CD4-positive, alpha-beta T cell treated with Interleukin-12 subunit alpha and Interleukin-12 subunit beta, for 1 hour (primary cell): ENCODE measurements at places on chromosomes 1 and 21.
A peak's percentile ranks its signal among the peaks of the same experiment; 100 is the strongest.

DNA sequence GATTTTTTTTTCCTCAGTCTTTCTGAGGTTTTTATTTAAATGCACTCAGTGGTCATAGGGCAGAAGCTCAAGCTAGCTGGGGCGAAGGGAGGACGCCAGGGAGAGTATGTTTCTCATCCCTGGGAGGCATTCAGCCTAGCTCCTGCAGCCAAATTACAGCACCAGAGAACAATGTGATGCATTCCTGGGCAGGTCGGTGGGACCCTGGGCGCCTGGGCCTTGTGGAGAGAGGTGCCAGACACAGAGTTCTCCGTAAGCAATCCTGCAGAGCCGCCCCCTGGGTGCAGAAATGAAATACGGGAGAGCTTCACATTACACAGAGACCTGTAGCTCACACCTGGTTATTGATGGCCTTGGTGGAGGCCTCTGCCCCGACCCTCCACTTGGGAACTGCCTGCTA lies 15.5 kb downstream of the WNT2B start:
- no peak for DNase-seq

- no peak for DNase-seq
Measured at GRCh38 chr1:109136766-109137165, 22.9 kb downstream of the ELAPOR1 start.

DNA sequence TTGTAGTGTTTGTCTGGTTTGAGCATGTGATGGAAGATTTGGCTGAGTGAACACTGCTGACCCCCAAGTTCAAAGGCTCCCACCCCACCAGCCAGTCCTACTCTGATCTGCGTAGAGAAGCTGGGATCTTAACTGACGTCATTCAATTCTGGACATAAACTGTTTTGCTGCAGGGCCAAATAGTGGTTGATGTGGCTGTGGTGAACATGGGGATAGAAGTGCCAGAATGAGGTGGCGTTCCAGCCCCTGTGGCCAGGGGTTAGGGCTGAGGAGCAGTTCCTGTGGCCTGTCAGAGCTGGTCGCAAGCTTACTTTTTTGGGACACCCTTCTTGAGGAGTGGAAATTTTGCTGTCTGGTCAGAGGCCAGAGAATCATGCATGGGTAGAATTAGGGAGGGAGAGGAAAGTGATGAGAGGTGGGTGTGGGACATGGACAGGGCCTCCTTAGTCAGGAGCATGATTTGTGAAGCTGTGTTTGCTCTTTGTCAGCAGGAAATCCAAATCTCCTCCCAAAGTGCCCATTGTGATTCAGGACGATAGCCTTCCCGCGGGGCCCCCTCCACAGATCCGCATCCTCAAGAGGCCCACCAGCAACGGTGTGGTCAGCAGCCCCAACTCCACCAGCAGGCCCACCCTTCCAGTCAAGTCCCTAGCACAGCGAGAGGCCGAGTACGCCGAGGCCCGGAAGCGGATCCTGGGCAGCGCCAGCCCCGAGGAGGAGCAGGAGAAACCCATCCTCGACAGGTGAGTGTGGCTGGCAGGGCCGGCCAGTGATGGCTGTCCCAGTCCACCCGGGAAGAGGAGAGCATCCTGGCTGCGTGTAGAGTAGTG lies 25.9 kb downstream of the SZRD1 start:
- no peak for DNase-seq

GRCh38 chr1:42179275-42179674 lies 14.7 kb upstream of the GUCA2A start:
- DNase-seq = no peak

DNA sequence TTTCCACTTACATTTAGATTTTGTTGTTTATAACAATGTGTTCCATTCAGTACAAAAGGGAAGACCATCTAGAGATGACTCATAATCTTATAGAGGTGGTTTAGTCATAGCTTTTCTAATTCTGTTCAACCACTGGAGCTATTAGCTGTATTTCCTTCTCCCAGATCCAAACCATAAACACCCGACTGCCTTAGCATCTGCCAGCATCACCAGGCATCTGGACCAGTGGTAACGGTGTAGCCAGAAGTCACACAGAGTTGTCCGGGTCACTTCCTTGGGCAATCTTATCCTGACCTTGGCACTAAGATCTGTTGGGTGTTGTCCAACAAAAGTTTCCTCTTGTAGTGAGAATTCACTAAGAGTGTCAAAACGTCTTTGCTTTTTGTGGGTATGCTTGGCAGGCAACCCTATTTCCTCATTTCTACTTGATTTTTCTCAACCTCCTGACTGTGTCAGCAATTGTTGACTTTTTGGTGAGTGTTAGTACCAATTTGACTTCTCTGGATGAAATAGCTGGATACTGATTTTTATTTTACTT lies 372.1 kb upstream of the B3GALT2 start:
- no peak for DNase-seq

- DNase-seq = no peak
Measured at GRCh38 chr1:178867670-178868069, 3.2 kb downstream of the ANGPTL1 start.

GRCh38 chr21:31686272-31686915 lies 26.9 kb downstream of the SOD1 start:
- DNase-seq = no peak

- DNase-seq = peak; percentile 21
Measured at GRCh38 chr1:59005491-59006288, 221.8 kb upstream of the JUN start.

DNA sequence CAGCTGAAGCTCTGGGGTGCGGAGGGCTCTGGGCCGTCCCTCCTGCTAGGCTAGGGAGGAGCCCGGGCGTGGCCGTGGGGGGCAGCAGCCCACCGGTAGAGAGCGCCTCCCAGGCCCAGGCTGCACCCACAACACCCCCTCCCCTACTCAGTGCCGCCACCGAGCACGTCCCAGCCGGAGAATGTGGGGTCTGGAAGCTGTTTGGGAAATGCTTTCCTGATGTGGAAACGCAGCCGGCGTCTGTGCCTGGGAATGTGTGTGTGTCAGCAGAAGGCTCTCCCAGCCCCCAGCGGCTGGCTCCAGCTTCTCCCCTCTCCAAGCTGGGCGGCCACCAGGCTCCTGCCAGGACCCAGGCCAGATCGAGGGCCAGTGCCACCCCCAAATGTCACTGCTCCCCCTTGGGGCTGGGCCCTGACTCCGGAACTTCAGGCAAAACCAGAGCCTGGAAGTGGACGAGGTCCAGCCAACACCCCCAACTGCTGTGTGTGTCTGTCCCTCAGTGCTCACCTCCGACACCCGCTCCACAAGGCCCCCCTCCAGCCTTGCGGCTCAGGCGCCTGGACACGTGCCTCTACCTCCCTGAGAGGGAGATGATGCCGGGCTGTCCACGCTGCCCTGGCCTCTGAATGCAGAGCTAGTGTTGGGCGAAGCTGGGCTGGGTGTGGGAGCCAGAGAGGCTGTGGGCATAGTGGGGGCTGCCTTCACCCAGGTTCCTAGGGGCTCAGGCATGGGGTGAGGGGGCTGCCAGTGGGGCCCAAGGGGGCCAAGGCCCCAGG lies 74.7 kb downstream of the MEGF6 start:
- DNase-seq = no peak

- DNase-seq = no peak
Measured at GRCh38 chr21:44593598-44594405, 1.5 kb upstream of the KRTAP10-6 start.

- DNase-seq = no peak
Measured at GRCh38 chr1:9119745-9120144, 9.2 kb downstream of the GPR157 start.

DNA sequence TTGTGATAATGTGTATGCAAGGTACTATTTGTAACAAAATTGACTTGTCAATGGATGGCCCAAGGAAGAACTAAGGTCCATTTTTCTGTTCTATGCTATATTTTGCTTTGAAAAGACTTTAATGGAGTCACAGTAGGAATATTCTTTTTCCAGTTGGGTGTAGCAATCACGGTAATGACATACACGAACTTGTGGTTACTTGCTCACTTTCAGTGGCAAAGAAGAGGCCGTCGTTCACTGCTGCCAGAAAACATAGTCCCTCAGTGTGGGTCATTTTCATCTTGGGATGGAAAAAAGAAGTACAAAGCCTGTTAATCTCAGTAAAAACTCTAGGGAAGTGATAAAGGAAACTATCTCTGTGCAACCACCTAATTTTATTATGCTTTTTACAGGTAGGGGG lies 47.8 kb upstream of the LAMC2 start:
- no peak for DNase-seq

- no peak for DNase-seq
Measured at GRCh38 chr1:85174503-85174902, 26.3 kb downstream of the SYDE2 start.

- DNase-seq = no peak
Measured at GRCh38 chr21:25118648-25119047, 488.6 kb downstream of the MRPL39 start.

DNA sequence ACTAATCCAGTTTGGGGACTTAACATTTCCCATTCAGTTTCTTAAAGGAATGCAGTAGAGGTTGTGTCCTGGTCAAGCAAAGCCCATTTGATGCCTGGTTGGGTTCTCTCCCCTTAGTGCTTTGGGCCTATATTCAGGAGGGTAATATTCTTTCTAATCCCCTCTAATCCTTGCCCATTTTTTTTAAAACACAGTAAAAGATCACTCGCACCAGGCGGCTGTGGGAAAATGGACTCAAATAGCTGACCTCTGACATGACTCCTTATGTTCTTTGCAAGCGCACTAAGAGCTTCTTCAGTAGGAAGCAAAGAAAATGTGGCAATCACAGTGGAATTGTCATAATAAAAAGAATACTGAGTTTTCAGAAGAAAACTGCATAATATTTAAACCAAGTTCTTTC lies 49.9 kb downstream of the WNT2B start:
- DNase-seq = no peak

DNA sequence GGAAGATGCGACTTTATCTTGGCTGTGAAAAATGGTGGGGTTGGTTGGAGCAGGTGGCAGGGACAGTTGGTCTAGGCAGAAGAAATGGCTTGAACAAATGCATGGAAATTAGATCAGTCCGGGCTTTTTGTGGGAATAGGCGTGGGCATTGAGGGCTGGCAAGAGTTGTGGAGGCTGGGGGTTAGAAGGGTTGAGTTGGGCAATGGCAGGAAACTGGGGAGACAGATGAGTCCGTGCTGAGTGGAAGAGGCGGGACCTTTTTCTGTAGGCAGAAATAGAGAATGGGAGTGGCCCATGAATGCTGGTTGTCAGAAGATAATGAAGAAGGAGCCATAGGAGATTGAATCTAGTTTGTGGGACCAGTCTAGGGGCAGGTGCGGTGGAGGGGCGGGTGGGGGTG lies 6.9 kb downstream of the PDPN start:
- DNase-seq = no peak

GRCh38 chr1:183467687-183468086 lies 4.6 kb upstream of the SMG7 start:
- DNase-seq = no peak

DNA sequence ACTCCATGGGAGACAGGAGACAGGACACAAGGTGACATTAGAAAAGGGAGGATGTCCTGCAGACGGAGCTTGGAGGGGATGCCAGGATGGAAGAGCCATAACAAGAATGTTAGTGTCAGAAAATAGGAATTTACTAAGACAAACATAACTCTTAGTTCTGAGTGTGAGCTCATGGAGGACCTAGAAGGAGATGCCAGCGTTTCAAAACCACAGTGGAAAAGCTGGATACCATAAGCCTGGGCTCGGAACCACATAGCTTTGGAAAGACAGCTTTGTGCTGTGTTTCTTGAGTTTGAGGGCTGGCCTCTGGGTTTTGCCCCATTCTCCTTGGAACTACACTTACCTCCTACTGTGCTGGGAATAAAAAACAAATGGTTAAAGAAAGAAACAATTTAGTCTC lies 128.4 kb downstream of the S1PR1 start:
- DNase-seq = no peak

GRCh38 chr1:217673387-217673786 lies 42.2 kb downstream of the SPATA17 start:
- no peak for DNase-seq

DNA sequence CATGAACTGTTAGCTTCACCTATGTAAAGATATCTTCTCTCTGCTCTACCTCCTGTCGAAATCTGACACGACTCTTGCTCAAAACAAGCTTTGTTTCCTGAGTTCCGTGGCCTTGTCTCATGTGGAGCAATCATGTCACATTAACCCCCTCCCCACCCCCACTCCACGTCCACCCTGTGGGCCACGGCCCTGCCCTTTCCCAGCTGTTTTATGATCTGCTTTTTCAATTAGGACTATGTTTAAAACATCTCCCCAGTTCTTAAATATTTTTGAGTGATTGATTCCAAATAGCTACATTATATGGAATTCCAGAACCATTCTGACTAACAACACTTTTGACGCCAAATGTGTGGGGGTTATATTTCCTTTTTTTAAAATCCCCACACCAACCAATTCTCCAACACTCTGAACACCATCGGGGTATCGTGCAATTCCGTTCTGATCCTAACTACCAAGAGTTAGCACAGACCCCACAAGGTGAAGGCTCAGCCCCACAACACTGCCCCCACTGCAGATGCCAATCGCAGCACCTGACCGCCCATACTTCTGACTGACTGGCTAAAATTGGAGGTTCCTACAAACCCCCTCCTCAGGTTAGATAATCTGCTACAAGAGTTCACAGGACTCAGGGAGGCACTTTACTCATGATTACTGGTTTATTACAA lies 12.7 kb upstream of the S100A8 start:
- DNase-seq = no peak

DNA sequence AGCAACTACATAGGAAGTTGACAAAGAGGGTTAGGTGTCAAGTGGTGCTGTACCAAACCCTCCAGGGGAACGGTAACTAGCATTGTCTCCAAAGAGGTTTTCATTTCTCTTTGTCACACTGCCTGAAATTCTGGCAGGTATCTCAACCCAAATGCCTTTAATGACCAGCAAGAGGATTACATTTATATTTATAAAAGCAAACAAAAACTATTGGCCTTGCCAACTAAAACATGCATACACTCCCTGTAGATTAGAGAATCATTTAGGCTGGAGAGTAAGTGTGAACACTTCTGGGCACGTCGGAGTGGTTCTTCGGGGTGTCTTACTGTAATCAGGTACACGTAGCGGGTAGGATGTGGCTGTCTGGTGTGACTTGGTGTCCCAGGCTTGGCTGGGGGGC lies 84.9 kb downstream of the VPS26C start:
- DNase-seq = no peak

GRCh38 chr1:81109038-81109437 lies 691.7 kb upstream of the ADGRL2 start:
- no peak for DNase-seq

DNA sequence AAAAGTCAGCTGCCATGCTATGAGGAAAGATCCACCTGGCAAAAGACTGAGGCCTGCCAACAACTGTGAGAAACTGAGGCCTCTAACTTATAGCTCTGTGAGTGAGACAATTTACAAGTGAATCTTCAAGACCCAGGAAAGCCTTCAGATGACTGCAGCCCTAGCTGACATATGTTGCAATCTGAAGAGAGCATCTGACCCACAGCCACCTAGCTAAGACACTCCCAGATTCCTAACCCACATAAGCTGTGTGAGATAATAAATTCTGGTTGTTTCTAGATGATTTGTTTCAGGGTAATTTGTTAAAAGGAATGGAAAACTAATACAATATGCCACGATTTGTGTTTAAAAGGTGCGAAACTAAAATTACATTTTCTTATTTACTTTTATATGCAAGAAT lies 55.1 kb downstream of the HFM1 start:
- DNase-seq = no peak

DNA sequence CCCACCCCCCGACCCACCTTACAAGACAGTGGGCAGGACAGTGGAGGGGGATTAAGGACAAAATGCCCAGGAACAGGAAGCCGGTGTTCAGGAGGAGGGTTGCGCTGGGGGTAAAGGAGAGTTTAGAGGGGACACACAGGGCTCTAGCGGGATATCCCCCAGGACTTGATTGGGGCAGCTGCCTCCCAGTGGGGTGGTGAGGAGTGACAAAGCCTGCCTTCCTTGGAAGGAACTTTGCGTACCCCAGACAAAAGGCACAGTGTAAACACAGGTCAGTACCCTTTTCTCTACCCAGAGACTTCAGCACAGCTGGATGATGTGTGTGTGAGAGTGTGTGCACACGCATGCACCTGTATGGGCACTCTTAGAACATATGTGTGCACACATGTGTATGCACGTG lies 51.7 kb upstream of the BCAR3 start:
- no peak for DNase-seq
